ENCODE measurements at places on chromosomes 12 and 14. TPM values are rescaled to one million over a fixed set of nuclear protein-coding genes. Genes with fewer than 3 reads are reported as not detected.

GRCh38 chr12:127054531-127054930 is 1212.4 kb upstream of the TMEM132C start:
- no peak for DNase-seq

The TRHDE gene
- total RNA-seq, result 0.08 TPM

The ASCL1 gene
- not detected for total RNA-seq

- DNase-seq, result no peak
Observed at GRCh38 chr12:131352296-131352900, 358.5 kb upstream of the SFSWAP start.

DNA sequence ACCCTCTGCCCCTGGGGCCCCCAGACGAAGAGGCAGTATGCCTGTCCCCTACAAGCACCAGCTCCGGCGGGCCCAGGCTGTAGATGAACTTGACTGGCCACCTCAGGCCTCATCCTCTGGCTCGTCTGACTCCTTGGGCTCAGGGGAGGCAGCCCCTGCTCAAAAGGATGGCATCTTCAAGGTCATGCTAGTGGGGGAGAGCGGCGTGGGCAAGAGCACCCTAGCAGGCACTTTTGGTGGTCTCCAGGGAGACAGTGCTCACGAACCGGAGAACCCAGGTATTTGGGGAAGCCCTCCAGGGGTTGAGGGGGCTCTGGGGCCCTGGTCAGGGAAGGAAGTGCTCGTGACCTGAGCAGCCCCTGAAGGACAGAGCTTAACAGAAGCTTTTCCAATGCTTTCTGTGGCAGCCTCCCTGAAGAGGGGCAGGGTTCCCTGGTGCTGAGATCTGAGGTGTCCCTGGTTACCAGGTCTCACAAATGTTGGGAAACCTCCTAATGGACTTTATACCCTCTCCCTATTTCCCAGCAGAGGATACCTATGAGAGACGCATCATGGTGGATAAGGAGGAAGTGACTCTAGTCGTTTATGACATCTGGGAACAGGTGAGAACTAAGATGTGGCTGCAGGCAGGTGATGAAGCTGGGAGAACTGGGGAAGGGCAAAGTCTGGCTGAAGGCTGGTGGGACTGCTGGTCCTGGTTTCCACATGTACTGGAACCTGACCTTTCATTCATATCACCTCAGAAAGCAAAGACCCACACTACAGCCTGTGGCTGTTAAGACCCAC is 1.9 kb downstream of the REM2 start:
- no peak for DNase-seq

DNA sequence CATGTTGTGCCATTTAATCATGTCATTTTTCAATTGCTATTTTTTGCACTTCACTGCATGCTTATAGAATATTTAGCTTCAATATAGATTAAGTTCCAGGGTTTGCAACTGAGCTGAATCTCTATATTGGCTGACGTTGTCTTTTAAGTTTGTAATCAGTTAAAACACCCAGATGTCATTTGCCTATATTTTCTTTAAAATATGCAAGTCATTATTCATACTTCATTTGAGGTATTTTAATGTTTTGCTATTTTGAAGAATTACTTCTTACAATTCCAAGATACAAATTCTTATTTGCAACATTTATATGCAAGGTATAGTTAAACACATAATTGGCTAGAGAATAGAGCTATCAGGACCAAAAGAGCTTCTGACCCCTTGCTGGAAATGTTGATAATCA is 175.0 kb upstream of the NPAS3 start:
- DNase-seq, result no peak

GRCh38 chr12:113207613-113208040 is 13.6 kb upstream of the TPCN1 start:
- no peak for DNase-seq

- DNase-seq, result no peak
Observed at GRCh38 chr12:29428633-29429032, 47.7 kb upstream of the ERGIC2 start.

The SERPINA12 gene
- total RNA-seq, result not detected

The KLRK1 gene
- not detected for total RNA-seq

The ANGEL1 gene
- 18.3 TPM for total RNA-seq

DNA sequence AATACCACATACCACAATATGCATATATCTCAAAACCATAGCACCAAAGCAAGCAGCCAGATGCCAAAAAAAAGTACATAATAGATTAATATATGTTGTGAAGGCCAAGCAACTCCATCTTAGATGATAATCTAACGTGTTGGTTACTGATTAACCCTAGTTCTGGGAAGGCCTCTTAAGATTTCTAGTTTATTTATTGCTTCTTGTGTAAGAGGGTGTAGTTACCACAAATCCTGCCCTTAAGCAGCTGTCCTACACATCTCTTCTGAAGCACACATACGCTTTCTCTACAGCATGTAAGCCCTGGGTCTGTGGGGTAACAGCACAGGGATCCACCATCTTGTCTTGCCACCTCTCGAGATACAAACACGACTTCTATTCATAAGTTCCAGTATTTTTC is 236.8 kb upstream of the AVPR1A start:
- DNase-seq, result no peak

The NANOG gene
- total RNA-seq, result not detected

DNA sequence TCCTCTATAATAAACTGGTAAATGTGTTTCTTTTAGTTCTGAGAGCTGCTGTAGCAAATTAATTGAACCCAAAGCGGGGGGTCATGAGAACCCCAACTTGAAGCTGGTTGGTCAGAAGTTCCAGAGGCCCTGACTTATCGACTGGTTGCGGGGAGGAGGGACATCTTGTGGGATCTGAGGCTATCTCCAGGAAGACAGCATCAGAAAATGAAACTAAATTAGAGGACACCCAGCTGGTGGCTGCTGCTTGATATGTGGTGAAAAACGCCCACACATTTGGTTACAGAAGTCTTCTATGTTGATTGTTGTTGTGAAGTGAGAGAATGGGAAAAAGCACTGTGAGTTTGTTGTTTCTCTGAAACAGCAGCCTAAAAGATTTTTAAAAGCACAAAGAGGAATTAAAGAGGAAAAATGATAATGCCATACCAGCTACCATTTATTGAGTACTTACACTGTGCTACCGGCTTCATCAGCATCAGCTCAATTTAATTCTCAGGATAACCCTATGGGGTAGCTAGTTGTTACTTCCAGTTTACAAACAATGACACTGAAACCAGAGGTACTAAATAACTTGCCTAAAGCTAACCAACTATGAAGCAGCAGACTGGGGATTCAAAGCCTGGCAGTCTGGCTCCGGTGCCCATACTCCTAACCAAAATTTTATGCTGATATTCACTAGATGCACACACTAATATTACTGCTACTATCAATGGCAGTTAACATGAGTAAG is 24.3 kb downstream of the DDX24 start:
- DNase-seq, result no peak

The TPPP2 gene
- total RNA-seq, result not detected

The PIK3C2G gene
- total RNA-seq, result 0.04 TPM

The RDH16 gene
- total RNA-seq, result 0.06 TPM

The MFAP5 gene
- total RNA-seq, result 0.23 TPM

The CLEC6A gene
- not detected for total RNA-seq

The WNT1 gene
- not detected for total RNA-seq

DNA sequence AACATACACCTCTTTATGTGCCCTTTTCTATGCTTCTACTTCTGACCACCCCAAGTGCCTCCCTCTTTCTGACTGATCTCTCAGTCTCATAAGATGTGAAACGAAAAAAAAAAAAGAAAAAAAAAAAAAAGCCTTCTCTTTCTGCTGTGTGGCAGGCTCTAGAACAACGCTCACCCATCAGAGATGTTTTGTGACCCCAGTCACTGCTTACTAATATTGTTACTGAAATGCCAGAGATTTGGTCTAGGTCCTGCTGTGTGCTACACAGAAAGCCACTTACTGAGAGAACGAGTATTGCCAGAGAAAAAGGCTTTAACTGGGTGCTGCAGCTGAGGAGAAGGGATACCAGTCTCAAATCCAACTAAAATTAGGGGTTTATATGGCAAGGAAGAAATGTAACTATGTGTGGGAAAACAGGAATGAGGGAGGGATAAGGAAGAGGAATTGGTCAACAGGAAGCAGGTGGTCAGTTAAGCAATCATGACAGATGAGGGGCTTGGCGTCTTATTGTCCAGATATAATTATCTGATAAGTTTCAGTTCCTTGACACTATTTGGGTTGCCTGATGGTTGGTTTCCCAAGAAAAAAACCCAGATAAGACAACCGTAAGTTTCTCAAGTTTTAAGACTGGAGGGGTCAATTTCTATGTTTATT is 149.0 kb downstream of the NAV3 start:
- no peak for DNase-seq

- no peak for DNase-seq
Observed at GRCh38 chr12:59023861-59024424, 103.6 kb upstream of the LRIG3 start.

DNA sequence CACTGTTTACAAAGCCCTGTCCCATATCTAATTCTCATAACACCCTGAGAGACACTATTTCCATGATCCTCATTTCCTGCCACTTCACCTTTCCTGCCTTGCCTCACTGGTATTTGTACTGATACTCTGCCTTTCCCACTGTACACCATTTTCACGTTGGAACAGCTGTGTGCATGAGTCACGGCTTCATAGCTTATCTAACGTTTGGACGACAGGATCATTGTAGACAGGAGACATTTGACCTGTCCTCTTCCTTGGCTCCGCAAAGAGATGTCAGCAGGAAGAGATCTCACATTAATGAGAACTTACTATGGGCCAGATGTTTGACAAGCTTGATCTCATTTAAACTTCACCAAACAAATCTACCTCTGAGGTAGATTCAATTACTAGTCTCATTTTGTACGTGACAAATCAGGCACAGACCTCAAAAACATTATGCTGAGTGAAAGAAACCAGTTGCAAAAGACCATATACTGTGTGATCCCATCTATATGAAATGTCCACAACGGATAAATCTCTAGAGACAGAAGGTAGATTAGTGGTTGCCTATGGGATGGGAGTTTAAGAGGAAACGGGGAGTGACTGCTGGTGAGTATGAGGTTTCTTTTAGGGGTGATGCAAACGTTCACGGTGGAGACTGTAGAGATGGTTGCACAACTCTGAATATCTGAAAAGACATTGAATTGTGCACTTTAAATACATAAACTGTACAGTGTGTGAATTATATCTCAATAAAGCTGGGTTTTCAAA is 71.2 kb downstream of the KCNK13 start:
- DNase-seq, result peak; percentile 70

The NDRG2 gene
- 5.8 TPM for total RNA-seq

The TMED8 gene
- total RNA-seq, result 13.6 TPM

- DNase-seq, result peak; percentile 47
Observed at GRCh38 chr12:98645572-98646067, 530 bp downstream of the APAF1 start.

The RGS6 gene
- not detected for total RNA-seq

The P2RX4 gene
- total RNA-seq, result 6.1 TPM

- DNase-seq, result no peak
Observed at GRCh38 chr12:42421844-42422779, 96.1 kb downstream of the PPHLN1 start.

DNA sequence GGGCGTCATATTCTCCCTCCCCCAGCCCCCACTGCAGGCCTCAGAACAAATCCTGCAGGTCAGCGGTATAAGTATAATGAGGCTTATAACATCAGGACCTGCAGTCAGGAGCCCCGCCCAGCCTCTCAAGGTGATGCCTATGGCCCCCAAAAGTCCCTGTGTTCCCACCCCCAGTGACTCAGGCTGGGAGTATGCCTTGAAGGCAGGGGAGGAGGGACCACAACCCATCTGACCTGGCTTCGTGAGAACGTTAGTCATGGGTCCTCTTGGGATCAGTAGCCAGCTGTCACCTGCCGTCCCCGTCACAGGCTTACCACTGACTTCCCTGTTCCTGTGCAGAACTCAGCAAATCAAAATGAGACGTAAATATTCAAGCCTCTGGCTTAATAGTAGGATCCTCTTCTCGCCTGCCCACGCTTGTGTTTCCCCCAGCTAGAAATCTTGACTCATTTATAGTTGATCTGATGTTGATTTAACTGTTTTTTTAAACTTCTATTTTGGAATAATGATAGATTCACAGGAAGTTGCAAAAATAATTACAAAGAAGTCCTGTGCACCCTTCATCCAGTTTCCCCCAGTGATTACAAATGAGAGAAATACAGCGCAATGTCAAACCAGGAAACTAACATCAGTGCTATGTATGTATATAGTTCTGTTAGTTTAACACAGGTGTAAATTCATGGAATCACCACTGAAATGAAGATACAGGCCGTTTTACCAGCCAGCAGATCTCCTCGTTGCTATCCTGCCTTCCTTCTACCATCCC is 107.5 kb downstream of the ADGRD1 start:
- peak; percentile 43 for DNase-seq

The AKAP3 gene
- total RNA-seq, result 1.1 TPM

DNA sequence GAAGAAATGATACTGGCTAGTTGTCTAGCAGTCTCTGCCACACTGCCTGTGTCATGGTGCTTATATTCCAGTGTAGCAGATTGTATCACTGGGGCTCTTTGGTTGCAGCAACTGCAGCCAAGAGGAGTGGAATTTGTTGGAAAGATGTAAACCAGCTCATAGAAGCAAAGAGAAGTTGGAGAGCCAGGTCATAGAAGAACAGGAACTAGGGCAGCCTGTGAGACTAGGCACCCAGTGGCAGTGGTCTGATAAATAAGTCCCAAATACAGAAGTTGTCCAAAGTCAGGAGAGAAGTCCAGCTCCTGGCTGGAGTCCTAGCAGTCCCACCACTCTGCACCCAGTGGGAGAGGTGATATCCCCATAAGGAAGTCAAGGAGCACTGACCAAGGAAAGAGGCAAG is 172.5 kb upstream of the ARID2 start:
- DNase-seq, result no peak

The PTCSC3 gene
- total RNA-seq, result not detected

DNA sequence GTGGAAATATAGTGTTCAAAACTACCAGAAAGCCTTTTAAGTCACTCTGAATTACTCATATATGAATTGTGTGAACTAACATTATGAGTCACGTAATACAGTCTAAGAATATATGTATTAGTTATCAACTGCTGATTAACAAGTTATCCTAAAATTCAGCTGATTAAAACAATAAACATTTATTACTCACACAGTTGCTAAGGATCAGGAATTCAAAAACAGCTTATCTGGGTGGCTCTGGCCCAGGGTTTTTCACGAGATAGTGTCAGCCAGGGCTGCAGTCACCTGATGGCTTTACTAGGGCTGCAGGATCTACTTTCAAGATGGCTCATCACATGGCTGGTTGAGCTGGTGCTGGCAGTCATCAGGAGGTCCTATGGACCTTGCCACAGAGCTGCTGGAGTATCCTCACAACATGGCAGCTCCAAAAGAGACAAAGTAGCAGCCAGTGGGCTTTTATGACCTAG is 36.5 kb downstream of the CORO1C start:
- DNase-seq, result no peak

The TMEM233 gene
- 5.6 TPM for total RNA-seq

The SLC6A12 gene
- not detected for total RNA-seq

GRCh38 chr14:21735200-21735599 is 61.6 kb upstream of the OR4E1 start:
- DNase-seq, result no peak

GRCh38 chr12:89185889-89186288 is 166.4 kb downstream of the DUSP6 start:
- DNase-seq, result no peak

The TSPAN19 gene
- 0.49 TPM for total RNA-seq

DNA sequence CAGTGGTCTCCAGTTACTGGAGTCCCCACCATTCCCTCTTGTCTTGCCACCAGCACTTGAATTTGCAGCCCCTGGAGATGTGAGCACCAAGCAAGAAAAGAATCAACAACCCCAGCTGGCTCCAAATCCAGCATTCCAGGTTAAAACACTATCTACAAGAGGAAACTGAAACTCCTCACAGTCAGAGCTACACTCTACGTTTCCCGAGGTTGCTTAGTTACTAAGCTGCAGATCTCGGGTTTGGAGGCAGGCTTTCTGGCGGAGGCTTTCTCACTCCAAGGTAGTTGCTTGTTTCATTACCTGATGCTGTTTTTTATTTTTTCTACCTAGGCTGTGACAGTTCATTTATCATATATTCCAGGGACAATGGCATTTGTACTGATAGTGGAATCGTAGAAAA is 248.1 kb downstream of the GLT1D1 start:
- DNase-seq, result no peak

Data from SJCRH30 (cell line).